ENCODE measurements at places on chromosomes 6 and 20.

DNA sequence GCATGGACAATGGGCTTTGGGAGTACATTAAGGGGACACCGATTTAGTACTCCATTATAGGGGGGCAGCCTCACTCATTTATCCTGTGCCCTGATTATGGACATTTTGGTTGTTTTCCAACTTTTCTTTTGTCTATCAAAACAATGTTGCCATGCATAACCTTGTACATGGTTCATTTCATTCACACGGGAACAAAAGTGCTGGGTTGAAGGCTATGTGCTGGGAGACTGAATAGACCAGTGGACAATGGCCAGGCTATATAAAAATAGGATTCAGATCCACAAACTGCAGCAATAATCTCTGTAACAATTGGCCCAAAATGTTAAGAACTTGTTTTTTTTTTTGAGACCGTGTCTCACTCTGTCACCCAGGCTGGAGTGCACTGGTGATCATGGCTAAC lies 100.7 kb upstream of the GMDS start:
- no peak for DNase-seq

- no peak for DNase-seq
Observed at GRCh38 chr20:13262302-13262650, 41.2 kb downstream of the ISM1 start.

DNA sequence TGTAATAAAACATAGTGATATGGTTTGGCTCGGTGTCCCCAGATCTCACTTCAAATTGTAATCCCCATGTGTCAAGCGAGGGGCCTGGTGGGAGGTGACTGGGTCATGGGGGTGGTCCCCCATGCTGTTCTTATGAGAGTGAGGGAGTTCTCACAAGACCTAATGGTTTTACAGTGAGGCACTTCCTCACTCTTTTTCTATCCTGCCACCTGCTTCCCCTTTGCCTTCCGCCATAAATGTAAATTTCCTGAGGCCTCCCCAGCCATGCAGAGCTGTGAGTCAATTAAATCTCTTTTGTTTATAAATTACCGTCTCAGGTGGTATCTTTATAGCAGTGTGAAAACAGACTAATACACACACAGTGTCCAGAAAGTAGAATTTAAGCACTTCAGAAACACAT lies 78.5 kb downstream of the REPS1 start:
- no peak for DNase-seq

DNA sequence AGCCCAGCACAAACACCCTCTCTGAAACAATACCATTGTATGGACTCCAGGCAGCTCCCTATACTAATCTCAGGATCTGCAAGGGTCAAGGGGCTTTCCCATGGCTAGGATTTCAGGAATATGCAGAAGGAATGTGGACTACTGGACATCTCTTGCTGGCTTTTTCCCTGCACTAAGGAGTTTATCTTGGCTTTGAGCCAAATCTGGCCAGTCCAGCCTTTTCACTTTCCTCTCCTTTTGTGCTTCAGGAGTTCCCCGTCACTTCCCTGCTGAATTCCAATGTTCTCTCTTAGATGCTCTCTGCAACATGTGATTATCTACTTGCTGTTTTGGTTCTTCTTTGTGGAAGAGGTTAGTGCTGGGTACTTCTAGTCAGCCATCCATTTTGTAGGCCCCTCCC lies 568.2 kb downstream of the HDGFL1 start:
- DNase-seq, result no peak

DNA sequence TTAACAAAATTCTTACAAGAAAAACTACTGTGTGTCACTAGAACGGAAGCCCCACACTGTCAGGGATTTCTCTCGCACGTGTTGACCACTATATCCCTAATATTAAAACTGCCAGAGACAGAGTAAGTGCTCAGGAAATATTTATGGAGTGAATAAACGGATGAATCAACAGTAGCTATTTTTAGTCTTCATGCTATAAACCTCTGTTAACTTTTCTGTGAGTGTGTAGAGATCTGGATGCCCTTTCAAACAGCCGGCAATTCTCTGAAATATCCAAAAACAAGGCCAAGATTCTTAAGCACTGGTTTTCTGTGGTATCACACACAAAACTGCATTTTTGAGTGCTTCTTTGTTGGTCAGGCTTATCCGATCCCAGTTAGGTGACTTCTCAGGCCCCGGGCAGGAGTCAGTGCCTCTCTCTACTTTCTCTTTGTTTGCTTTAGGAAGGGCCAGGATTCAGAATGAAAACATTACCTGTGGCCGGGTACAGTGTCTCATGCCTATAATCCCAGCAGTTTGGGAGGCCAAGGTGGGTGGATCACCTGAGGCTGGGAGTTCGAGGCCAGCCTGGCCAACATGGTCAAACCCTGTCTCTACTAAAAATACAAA lies 15.7 kb downstream of the ATP9A start:
- DNase-seq, result no peak

Data from stimulated activated naive CD4-positive, alpha-beta T cell treated with Interleukin-2 at 50 U/mL for 16 hours (primary cell).